ENCODE measurements at places on chromosomes 1 and 21.

DNA sequence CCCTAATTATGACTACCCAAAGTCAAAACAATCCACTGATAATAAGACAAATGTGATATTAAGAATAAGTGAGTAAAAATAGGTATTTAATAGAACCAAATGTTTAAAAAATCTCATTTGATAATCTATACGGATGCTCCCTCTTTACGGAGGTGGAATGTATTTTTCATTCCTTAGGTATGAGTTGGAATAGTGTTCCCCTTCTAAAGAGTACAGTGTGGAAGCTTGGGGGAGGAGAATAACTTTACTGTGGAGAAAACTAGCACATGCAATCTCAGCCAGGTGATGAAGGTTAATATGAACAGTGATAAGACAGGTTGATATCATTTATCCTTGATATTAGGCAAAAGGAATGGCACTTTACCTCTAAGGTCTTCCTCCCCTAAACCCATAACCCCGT lies 74.6 kb downstream of the GPR88 start:
- no peak for DNase-seq

GRCh38 chr1:45370575-45370974 lies 30.3 kb upstream of the MUTYH start:
- no peak for DNase-seq

- DNase-seq: peak; percentile 40
These were observed 27.0 kb downstream of the TGFB2 start for GRCh38 chr1:218371927-218372672.

DNA sequence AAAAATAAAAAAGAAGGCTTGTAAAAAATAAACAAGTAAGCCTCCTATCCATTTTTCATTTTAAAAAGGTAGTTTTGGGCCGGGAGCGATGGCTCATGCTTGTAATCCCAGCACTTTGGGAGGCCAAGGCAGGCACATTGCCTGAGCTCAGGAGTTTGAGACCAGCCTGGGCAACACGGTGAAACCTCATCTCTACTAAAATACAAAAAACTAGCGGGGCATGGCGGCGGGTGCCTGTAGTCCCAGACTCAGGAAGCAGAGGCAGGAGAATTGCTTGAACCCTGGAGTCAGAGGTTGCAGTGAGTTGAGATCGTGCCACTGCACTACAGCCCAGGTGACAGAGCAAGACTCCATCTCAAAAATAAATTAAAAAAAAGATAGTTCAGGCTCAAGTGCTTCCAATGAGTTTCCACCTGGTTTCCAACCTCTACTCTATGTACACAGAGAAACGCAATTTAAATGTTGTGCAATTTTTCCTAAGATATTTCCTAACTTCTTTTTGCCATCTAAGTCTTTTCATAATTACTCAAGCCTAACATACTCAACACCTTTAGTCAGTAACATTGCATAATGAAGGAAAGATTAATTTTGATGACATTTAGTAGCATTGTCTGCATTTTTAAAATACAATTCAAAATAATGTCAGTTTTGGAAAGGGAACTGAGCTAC lies 106.3 kb downstream of the KCNT2 start:
- no peak for DNase-seq

DNA sequence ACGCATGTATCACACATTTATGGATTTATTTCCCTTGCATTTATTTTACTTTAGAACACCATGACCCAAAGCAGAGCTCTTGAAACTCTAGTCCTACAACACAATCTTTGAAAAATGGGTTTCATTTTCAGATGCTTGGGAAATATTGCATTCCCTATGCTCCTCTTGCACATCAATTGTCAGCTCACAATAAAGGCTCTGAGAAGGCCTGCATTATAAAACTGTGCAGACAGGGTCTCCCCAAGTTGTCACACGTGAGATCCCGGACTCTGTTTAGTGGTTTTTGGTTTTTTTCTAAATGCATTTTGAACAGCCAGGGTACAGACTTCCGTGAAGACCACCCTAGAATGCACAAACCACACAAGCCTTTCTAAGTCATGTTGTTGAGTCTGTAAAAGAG lies 9.9 kb upstream of the B3GALT5 start:
- no peak for DNase-seq

DNA sequence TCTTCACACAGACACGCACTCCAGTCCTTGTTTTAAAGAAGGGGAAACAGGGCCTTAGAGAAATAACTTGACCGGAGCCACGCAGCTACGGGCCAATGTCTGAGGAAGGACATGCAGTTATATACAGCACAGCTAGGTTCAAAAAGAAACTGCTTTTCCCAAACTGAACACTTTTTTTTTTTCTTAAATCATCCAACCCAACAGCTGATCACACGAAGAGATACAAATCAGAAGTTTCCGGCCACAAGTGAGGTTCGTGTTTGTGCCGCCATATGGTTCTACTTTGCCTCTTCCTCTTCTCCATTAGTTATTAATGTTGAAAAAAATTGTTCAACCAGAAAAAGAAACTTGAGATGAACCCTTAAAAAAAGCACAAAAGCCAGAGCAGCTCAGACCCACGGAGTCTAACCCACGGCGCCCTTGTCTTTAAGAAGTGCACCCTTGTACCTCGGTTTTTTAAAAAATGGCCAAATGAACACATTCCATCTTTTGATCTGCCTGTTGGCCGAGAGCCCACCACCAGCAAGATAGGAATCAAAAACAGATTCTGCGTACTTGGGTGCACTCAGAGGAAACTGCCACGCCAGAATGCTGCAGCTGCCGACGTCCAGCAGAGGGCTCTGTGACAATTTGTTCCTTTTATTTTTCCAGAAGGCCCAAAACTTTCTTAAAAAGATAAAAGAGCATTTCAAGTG lies 78.9 kb downstream of the SLC66A1 start:
- no peak for DNase-seq

GRCh38 chr1:32241001-32241763 lies 5.8 kb upstream of the FAM167B start:
- peak; percentile 47 for DNase-seq

GRCh38 chr1:64388336-64388735 lies 81.6 kb upstream of the CACHD1 start:
- no peak for DNase-seq

DNA sequence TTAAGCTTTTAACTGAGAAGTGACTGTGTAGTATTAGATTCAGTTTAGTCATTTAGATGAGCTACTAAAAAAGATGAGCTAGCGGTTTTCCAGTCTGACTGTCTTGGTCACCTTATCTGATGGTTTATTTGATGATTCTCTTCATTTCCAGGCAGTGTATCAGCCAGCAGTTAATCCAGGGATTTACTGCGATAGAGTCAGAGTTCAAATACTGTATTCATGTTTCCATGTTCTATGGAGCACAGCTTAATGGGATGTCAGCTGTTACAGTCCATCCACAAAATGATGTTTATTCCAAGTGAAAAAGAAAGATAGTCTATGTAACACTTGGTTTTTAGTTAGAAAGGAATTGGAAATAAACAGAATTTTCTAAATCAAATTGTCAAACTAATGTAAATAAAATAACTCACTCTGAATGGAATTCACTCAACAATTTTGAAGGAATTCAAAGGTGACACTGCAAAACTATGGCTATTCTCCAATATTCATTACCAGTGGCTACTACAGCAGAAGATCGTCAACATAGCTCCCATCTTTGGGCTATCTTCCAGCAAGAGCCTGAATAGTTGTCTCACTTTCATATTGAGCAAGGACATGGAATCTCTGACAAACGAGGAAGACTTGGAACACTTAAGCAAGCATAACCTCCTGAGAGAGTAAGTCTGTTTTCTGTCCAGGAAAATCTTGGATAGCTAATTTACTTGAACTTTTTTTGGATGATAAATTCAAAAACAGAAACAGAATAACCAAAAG lies 54.6 kb upstream of the DPT start:
- DNase-seq: no peak

DNA sequence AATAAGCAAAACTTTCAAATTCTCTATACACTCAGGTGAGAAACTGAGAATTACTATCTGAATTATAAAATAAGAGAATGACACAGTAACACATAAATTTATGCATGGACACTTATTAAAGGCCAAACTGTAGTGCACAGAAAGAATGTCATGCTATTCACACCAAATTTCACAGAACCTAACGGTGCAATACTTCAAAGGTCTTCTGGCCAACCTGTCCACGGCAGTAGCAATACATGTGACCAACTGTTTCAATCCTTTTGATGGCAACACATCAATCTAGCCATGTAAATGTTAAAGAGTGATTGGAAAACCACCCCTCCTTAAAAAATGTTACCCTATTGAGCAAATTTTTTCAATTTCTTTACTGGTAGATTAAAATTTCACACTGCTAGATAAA lies 10.4 kb downstream of the GATAD2B start:
- no peak for DNase-seq

Measured in NCI-H2107 (cell line).